ENCODE measurements at places on chromosomes 4 and X.

DNA sequence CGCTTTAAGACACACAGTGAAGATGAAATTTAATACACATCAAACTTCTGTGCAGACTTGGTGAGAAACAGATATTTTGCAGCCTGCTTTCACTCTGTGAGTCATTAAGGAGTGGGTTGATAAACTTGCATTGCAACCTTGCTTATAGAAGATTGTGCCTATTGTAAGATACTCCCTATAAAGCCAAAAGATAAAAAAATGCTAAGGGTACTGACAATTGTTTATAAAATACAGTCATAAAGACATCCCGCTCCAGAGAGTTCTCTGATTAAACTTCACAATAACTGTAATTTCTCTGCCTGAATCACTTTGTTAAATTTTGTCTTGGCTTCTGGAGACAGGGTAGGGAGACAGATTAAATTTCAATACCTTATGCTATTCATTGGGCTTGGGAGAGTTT lies 49.1 kb downstream of the GALNT7 start:
- no peak for DNase-seq

- DNase-seq: no peak
Observed at GRCh38 chrX:13253223-13253622, 66.6 kb downstream of the ATXN3L start.

- no peak for DNase-seq
Observed at GRCh38 chrX:64152857-64153256, 52.7 kb downstream of the AMER1 start.

DNA sequence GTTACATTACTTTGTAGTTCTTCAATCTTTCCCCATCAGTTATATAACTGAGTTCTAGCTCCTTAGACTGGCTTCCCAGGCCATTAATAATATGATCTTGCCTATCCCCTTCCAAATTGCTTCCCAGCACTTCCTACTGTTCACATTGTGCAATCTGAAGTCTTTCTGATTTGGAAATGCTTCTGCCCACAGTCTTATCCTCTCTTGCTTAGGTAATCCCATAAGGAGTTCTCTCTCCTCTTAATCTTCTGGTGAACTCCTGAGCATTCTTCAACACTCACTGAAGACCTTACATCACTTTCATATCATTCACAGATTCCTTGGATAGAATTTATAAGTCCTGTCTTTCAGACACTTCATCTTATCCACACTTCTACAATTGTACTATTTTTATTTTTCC lies 132.7 kb upstream of the TTC29 start:
- DNase-seq: no peak

- no peak for DNase-seq
Observed at GRCh38 chr4:8164194-8164565, 5.6 kb upstream of the ABLIM2 start.

DNA sequence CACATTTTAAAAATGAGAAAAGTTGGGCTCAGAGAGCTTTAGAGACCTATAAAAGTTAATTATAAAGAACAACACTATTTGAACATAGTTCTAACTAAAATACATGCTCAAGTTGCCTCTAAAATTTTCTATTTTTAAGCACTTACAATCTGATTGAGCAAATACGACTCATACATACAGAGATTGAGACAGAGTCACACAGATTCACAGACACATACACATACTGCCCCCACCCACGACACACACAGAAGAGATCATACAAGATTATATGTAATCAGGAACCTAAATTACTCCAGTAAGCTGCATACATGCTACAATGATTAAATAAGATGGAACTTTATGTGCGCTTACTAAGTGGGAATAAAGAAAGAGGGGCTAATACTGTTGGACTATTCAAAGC lies 2.7 kb upstream of the ASB5 start:
- no peak for DNase-seq

GRCh38 chr4:150318971-150319370 lies 240.7 kb downstream of the DCLK2 start:
- no peak for DNase-seq

- no peak for DNase-seq
Observed at GRCh38 chrX:82412858-82413257, 1095.2 kb upstream of the POU3F4 start.

GRCh38 chr4:59647011-59647410 lies 1553.1 kb upstream of the ADGRL3 start:
- DNase-seq: no peak

DNA sequence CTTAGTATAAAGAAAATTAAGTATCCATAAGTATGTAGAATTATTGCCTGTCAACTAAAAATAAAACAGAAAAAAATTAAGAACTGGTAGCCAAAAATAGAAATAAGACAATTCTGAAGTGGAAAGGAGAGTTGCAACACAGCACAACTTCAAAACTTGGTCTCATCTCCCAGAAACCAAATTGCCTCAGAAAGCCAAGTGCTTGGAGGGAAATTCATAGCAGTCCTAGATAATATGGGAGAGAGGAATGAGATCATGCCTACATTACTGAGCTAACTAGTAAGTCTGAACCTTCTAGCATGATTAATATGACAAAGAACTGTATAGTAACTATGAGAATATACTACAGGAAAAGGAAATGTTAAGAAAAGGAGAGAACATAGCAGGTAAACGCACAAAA lies 256.5 kb downstream of the LDB2 start:
- no peak for DNase-seq

DNA sequence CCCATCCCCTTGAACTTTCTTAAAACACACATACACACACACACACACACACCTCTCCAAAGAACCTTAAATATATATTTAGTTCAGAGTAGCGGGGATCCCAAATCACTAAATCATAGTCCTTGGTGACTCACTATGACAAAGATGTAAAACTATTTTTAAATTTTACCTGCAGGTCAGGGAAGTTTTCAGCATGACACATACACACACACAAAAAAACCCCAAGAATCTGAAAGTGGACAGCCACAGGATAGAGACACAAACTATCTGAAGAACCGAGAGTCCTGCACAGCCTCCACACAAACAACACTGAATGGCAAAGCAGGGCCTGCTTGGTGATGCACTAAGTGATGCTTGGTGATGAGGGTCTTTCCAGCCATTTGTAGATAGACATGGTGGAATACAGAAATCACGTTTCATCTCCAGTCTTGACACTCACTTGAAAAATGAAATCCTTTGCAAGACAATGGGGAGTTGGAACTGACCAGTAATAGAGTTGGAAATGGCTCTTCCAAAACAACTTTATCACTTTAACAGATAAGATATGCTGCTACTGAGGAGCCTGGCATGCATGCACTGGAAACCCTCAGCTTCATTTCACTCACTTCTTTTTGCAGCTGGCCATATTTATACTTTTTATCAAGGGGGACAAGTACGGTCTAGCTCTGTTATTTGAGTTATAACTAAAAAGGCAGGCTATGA lies 307.3 kb downstream of the RAPGEF2 start:
- no peak for DNase-seq

- DNase-seq: no peak
Observed at GRCh38 chr4:39928538-39928937, 49.2 kb downstream of the PDS5A start.

Measured in CD4-positive, alpha-beta T cell treated with Interleukin-17A for 1 hour (primary cell).